Stomach (tissue), 19 donors: ENCODE measurements at places on chromosomes 6 and 20. TPM values are rescaled to one million over a fixed set of nuclear protein-coding genes. Genes with fewer than 3 reads are reported as not detected.
A peak's percentile ranks its signal among the peaks of the same experiment; 100 is the strongest.

- H3K36me3 ChIP-seq, result no peaks in the 10 kb centered on the region
- H3K27ac ChIP-seq, result no peak overlapping the region
- no peak for DNase-seq
- H3K27me3 ChIP-seq, result no peaks in the 10 kb centered on the region
- H3K4me1 ChIP-seq, result peaks cover 27% of the 10 kb centered on the region
- no peak overlapping the region for H3K4me3 ChIP-seq
These were observed 189.2 kb downstream of the FOXC1 start for GRCh38 chr6:1798965-1799325.

DNA sequence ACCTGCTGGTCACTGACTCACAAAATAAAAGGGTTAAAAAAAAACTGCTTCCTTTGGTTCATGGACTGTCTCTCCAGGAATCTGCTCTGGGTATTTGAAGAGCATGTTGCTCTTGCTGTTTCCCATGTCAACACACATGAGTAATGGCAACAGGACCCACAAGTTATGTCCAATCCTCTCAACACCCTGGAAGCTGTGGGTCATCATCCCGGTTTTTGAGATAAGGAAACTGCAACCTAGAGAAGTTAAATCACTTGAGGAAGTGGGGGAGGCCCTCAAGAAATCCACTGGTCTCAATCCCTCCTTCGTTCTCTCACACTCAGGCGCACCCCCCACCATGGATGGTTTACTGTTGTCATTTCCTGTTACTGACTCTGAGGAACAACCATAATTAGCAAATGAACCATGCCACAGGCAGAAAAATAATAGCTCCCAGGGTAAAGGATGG is 12.4 kb downstream of the MAP1LC3A start:
- H3K27me3 ChIP-seq, result no peaks in the 10 kb centered on the region

- no peak overlapping the region for H3K27ac ChIP-seq
- H3K4me3 ChIP-seq, result no peak overlapping the region
- H3K36me3 ChIP-seq, result peaks cover 19% of the 10 kb centered on the region
- no peaks in the 10 kb centered on the region for H3K27me3 ChIP-seq
- no peaks in the 10 kb centered on the region for H3K4me1 ChIP-seq
These were observed 178.6 kb upstream of the SCGN start for GRCh38 chr6:25473447-25473846.

GRCh38 chr20:17560344-17561074 is 9.4 kb upstream of the DSTN start:
- no peak overlapping the region for H3K4me3 ChIP-seq
- no peaks in the 10 kb centered on the region for H3K36me3 ChIP-seq
- no peaks in the 10 kb centered on the region for H3K27me3 ChIP-seq
- peaks cover 58% of the 10 kb centered on the region for H3K4me1 ChIP-seq
- peak overlapping the region; percentile 91 for H3K27ac ChIP-seq

GRCh38 chr6:103273048-103273447 is 1586.7 kb downstream of the HACE1 start:
- no peak overlapping the region for H3K27ac ChIP-seq
- DNase-seq, result no peak
- H3K36me3 ChIP-seq, result no peaks in the 10 kb centered on the region
- H3K4me3 ChIP-seq, result no peak overlapping the region
- no peaks in the 10 kb centered on the region for H3K4me1 ChIP-seq

DNA sequence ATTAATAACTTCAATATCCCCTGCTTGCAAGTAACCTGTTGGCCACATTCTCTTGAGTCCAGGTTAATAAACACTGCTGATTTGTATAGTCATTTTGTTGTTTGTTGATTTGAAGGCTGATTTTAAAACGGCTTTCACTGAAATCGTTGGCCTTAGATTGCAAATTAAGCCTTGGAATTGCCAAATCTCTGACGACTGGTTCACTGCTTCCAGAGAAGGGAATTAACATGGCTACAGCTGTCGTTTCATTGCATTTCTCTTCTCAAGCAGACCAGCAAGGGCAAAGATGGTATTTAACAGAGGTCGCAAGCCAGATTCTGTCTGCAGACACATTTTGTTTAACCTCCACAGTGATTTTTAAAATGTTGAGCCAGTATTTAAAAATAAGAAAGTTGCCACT is 470.9 kb downstream of the TFAP2A start:
- no peaks in the 10 kb centered on the region for H3K27me3 ChIP-seq
- H3K4me3 ChIP-seq, result no peak overlapping the region
- H3K36me3 ChIP-seq, result no peaks in the 10 kb centered on the region
- no peaks in the 10 kb centered on the region for H3K4me1 ChIP-seq
- no peak overlapping the region for H3K27ac ChIP-seq

DNA sequence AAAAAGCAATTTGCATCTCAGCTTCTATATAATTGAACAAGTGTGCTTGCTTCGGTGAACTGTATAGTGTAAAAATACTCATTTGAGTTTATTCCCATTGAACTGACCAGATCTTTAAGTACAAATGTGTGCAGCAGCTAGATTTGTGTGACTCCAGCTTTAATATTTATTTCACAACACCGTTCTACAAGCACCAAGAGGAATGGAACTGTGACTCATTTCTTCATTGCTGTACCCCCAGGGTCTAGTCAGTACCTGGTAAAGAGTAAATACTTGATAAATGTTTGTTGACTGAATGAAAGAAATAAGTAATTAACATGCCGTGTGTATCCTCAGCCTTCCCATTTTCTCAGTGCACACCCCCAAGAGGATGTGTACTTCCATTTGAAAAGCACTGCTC is 464.8 kb downstream of the CBLN4 start:
- H3K27ac ChIP-seq, result no peak overlapping the region
- H3K4me3 ChIP-seq, result no peak overlapping the region
- H3K27me3 ChIP-seq, result no peaks in the 10 kb centered on the region
- no peaks in the 10 kb centered on the region for H3K4me1 ChIP-seq

GRCh38 chr6:137089305-137089704 is 44.5 kb upstream of the IL20RA start:
- H3K27ac ChIP-seq, result no peak overlapping the region
- H3K27me3 ChIP-seq, result peaks cover 8% of the 10 kb centered on the region
- no peak overlapping the region for H3K4me3 ChIP-seq
- no peaks in the 10 kb centered on the region for H3K36me3 ChIP-seq

DNA sequence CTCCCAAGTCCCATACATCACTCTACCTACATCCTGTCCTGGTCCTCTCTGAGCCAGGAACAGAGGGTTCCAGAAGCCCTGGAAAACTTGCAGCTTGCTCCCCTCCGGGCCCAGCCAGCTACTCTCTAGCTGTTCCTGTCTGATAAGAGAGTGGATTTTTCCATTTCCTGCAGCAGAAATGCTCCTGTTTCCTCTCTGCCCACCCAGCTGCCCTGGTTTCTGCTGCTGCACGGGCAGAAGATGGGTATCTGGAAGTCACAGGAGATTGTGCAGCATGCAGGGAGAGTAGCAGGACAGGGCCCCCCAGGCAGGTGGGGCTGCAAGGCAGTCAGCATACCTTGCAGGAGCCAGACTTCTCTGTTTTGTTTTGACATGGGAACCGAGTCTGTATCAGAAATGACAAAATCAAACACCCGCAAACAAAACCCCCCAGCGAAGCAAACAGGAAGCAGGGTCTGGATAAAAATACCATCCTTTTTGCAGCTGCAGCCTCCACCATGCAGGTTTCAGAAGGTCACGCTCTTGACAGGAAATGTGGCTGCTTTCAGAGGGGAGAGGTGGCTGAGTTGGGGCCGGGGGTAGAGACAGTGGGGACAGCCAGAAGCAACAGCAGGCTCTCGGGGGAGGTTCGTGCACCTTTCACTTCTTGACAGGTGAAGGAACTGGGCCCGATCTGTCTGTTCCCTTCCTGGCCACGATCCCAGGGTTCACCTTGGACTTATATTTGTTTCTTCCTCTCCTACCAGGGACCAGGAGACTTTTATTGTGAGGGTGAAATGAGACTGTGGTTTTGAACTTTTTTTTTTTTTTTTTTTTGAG is 50.8 kb upstream of the FAM83D start:
- no peak overlapping the region for H3K27ac ChIP-seq
- no peaks in the 10 kb centered on the region for H3K36me3 ChIP-seq
- peak; percentile 61 for DNase-seq
- H3K4me3 ChIP-seq, result no peak overlapping the region

GRCh38 chr6:134199848-134200606 is 117.9 kb downstream of the SGK1 start:
- no peaks in the 10 kb centered on the region for H3K36me3 ChIP-seq
- no peaks in the 10 kb centered on the region for H3K27me3 ChIP-seq
- peak; percentile 38 for DNase-seq
- H3K4me1 ChIP-seq, result no peaks in the 10 kb centered on the region
- no peak overlapping the region for H3K27ac ChIP-seq
- H3K4me3 ChIP-seq, result no peak overlapping the region

- peak overlapping the region; percentile 20 for H3K4me3 ChIP-seq
- no peaks in the 10 kb centered on the region for H3K27me3 ChIP-seq
- H3K36me3 ChIP-seq, result no peaks in the 10 kb centered on the region
- H3K4me1 ChIP-seq, result peaks cover 68% of the 10 kb centered on the region
- peak overlapping the region; percentile 69 for H3K27ac ChIP-seq
These were observed 50.1 kb downstream of the NFATC2 start for GRCh38 chr20:51492167-51493092.

- no peaks in the 10 kb centered on the region for H3K4me1 ChIP-seq
- H3K27me3 ChIP-seq, result no peaks in the 10 kb centered on the region
- no peak overlapping the region for H3K4me3 ChIP-seq
- DNase-seq, result no peak
- H3K36me3 ChIP-seq, result no peaks in the 10 kb centered on the region
These were observed 15.6 kb downstream of the CYP24A1 start for GRCh38 chr20:54158226-54158625.

DNA sequence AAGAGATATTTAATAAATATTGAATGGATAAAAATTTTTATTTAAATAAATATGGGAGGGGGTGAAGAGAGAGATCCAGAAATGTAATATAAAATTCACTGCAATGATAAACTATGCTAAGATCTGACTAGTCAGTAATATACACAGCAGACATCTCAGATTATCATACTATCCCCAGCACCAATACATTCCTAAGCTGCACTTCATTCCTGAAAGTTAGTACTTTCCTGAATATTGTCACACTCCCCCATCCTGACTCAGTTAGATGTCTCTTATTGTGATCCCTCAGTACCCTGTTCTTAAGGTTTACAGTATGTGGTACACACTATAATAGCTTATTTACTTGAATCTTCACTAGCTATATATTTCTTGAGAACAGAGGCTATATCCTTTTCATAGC is 88.3 kb upstream of the KCNQ5 start:
- no peak overlapping the region for H3K4me3 ChIP-seq
- DNase-seq, result no peak
- no peaks in the 10 kb centered on the region for H3K4me1 ChIP-seq
- H3K27ac ChIP-seq, result no peak overlapping the region
- H3K36me3 ChIP-seq, result no peaks in the 10 kb centered on the region

DNA sequence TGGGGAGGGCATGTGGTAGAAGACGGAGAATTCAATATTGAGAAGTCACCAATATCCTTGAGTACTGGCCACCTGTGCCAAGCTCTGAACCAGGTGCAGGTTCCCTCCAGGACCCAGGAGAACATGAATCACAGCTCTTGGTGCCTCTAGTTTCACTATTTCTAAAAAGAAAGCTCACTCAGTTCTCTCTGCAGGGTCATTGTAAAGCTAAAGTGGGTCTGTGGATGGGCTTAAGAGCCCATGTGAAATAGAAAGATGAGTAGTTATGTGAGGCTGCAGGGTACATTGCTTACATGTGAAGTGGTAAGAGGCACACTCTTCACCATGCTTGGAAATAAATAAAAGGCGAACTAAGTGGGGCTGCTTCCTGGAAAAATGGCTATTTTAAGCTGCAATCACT is 43.6 kb downstream of the ZNF831 start:
- H3K27ac ChIP-seq, result no peak overlapping the region
- DNase-seq, result no peak
- no peaks in the 10 kb centered on the region for H3K4me1 ChIP-seq
- H3K27me3 ChIP-seq, result peaks cover 55% of the 10 kb centered on the region
- H3K4me3 ChIP-seq, result no peak overlapping the region

DNA sequence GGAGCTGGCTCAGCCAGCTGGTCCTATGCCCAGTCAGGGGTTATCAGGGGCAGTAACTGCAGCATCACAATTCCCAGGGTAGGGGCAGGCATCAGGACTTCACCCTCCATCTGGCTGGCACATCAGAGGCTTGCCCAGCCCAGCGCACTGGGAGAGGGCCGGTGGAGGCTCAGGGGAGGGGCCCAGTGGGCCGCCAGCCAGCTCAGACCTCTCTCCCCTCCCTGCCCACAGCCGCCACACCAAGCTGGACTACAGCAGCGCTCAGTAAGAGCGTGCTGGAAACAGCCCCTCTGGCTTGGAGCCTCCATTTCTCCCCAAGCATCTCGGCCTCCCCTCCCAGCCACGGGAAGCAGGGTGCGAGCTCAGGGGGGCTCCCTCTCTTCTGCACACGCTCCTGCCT is 22.0 kb downstream of the ADA start:
- H3K27me3 ChIP-seq, result no peaks in the 10 kb centered on the region
- H3K4me1 ChIP-seq, result peaks cover 16% of the 10 kb centered on the region
- H3K27ac ChIP-seq, result no peak overlapping the region
- no peak for DNase-seq
- H3K36me3 ChIP-seq, result peaks cover 47% of the 10 kb centered on the region

DNA sequence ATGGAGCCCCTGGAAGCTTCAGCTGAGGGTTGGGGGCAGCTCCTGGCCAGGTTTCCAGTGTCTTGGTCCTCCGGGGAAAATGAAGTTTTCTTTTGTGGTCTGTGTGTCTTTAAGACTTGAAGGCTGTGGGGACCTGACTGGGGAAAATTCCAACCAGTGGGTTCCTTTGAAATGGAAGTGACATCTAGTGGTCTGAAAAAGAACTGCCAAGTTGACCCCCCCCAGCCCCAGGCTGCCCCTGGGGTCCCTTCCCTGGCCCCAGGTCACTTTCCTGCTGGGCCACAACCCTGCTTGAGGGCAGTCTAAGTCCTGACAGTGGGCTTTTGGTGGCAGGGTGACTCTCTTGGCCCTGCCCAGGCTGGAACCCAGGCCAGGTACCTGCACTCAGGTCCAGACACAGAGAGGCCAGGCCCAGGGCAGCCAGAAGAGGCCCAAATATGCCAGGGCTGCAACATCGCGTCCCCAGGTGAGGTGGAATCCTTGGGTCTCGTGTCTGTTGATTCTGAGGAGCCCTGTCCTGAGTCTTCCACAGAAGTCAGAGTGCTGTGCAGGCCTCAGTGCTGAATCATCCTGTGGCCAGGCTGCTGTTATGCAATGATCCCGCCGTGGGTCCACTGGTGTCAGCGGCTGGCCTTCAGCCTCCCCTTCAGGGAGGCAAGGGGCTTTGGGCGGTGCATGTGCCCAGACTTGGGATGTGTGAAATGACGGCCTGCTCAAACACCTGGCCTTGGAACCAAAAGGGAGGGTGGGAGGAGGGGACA is 68.4 kb downstream of the VEGFA start:
- no peaks in the 10 kb centered on the region for H3K27me3 ChIP-seq
- no peak overlapping the region for H3K4me3 ChIP-seq

The SGK2 gene
- total RNA-seq, result 54.9 TPM

The ARG1 gene
- not detected for total RNA-seq

The PROKR2 gene
- total RNA-seq, result not detected

The GPLD1 gene
- total RNA-seq, result not detected

The KHDC1L gene
- not detected for total RNA-seq

The SLC17A3 gene
- total RNA-seq, result not detected

The LTA gene
- total RNA-seq, result not detected

The XRN2 gene
- 17.1 TPM for total RNA-seq

The EEF1A2 gene
- total RNA-seq, result 23.8 TPM

The MCCD1 gene
- total RNA-seq, result not detected

The PKIB gene
- 7.6 TPM for total RNA-seq

The TFAP2A gene
- not detected for total RNA-seq

The MUC22 gene
- total RNA-seq, result not detected

The C4B gene
- 43.7 TPM for total RNA-seq

The TINAG gene
- total RNA-seq, result not detected

The FAM217A gene
- not detected for total RNA-seq
